ENCODE measurements at places on chromosomes 4 and X.

DNA sequence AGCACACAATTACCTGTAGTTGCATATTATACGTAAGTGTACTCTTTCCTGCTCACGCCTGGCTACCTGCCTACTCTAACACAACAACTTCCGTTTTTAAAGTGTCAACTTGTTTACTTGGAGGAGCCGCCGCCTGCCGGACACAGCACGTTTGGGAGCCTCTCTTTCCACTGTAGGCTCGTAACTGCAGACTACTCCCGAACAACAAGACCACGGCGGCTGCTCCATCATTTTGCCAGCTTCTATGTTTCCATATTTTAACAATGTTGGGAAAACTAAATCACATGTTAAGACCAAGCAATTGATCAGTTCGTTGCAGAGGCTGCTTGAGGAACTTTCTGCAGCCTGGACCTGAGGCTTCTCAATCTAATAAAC is 841 bp downstream of the MTNR1A start:
- H3K27ac ChIP-seq, result no peak overlapping the region
- DNase-seq, result no peak
- no peak overlapping the region for H3K4me3 ChIP-seq
- H3K27me3 ChIP-seq, result peaks cover 17% of the 10 kb centered on the region
- no peaks in the 10 kb centered on the region for H3K36me3 ChIP-seq

DNA sequence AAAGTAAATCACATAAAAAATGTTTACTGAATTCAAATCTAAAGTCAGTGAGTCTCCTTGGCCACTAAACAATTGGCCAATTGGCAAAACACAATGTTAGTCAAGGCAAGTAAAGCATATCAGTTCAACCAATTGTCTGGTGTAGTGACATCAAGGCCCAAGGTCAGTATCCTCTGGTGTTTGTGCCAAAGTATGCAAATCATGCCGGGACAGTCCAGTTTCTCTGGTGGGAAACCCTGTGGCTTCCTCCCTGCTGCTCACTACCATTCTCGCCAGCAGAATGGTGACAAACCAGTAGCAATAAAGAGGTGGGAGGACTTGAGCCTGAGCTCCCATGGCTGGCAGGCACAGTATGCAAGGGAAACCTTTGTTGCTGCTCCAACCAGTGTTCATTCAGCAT is 314.9 kb upstream of the FGF13 start:
- no peak overlapping the region for H3K4me3 ChIP-seq
- H3K27me3 ChIP-seq, result no peaks in the 10 kb centered on the region
- H3K4me1 ChIP-seq, result no peaks in the 10 kb centered on the region
- no peak for DNase-seq
- H3K27ac ChIP-seq, result no peak overlapping the region

DNA sequence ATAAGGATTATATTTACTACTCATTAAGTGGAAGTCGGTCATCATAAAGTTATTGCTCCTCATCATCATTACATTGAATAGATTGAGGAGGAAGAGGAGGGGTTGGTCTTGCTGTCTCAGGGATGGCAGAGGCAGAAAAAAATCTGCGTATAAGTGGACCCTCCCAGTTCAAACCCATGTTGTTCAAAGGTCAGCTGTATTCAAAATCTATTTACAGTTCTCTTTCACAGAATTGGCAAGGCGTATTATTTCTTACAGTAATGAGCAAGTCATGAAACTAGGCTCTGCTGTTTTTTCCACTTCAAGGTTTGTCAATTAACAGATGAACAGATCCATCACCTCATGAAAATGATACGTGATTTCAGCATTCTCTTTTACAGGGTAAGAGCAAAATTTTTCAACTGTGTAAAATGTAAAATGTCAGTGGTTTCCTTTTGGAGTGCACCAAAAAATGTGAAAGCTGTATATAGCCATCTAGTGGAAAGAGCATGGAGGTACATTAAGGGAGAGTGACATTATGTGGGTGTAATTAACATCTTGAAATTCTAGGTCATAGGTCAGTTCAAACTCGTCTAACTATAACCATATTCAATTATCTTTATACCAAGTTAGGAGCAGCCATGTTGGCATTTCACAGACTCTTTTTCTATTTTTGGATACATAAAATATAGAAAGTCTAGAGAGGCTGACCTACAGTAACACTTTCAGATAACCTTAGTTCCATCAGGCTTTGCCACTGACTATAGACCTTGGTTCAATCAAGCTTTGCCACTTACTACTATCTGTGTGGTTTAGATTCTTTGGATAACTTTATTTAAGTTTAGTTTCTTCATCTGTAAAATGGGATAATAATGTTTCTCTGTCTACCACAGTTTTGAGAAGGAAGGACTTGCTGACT is 30.1 kb downstream of the NEIL3 start:
- H3K36me3 ChIP-seq, result peaks cover 62% of the 10 kb centered on the region
- H3K4me3 ChIP-seq, result no peak overlapping the region
- H3K27me3 ChIP-seq, result no peaks in the 10 kb centered on the region
- H3K27ac ChIP-seq, result peak overlapping the region; percentile 80

GRCh38 chrX:133911825-133912495 is 73.4 kb downstream of the GPC3 start:
- no peaks in the 10 kb centered on the region for H3K27me3 ChIP-seq
- H3K4me1 ChIP-seq, result no peaks in the 10 kb centered on the region
- no peaks in the 10 kb centered on the region for H3K36me3 ChIP-seq
- no peak overlapping the region for H3K4me3 ChIP-seq
- no peak for DNase-seq

- no peaks in the 10 kb centered on the region for H3K36me3 ChIP-seq
- H3K4me1 ChIP-seq, result no peaks in the 10 kb centered on the region
- H3K27me3 ChIP-seq, result no peaks in the 10 kb centered on the region
- no peak overlapping the region for H3K27ac ChIP-seq
- no peak for DNase-seq
These were observed 121.5 kb downstream of the REELD1 start for GRCh38 chr4:146335763-146336409.

GRCh38 chr4:176492646-176493302 is 173.0 kb downstream of the SPCS3 start:
- H3K4me3 ChIP-seq, result peak overlapping the region; percentile 22
- DNase-seq, result no peak
- no peaks in the 10 kb centered on the region for H3K36me3 ChIP-seq
- H3K27me3 ChIP-seq, result no peaks in the 10 kb centered on the region

GRCh38 chr4:172287117-172287516 is 473.9 kb downstream of the GALNTL6 start:
- H3K27me3 ChIP-seq, result no peaks in the 10 kb centered on the region
- no peak for DNase-seq
- H3K36me3 ChIP-seq, result no peaks in the 10 kb centered on the region
- H3K4me3 ChIP-seq, result no peak overlapping the region
- H3K27ac ChIP-seq, result no peak overlapping the region

GRCh38 chrX:123489011-123489410 is 243.8 kb downstream of the THOC2 start:
- H3K4me1 ChIP-seq, result no peaks in the 10 kb centered on the region
- H3K36me3 ChIP-seq, result no peaks in the 10 kb centered on the region
- no peak overlapping the region for H3K4me3 ChIP-seq

GRCh38 chrX:66176134-66176533 is 12.1 kb downstream of the HEPH start:
- H3K27ac ChIP-seq, result no peak overlapping the region
- H3K4me3 ChIP-seq, result no peak overlapping the region
- no peaks in the 10 kb centered on the region for H3K4me1 ChIP-seq
- no peaks in the 10 kb centered on the region for H3K36me3 ChIP-seq

GRCh38 chrX:18252644-18253359 is 32.1 kb upstream of the BEND2 start:
- no peak for DNase-seq
- H3K27ac ChIP-seq, result no peak overlapping the region
- H3K36me3 ChIP-seq, result peaks cover 3% of the 10 kb centered on the region
- H3K4me3 ChIP-seq, result no peak overlapping the region
- H3K4me1 ChIP-seq, result no peaks in the 10 kb centered on the region

DNA sequence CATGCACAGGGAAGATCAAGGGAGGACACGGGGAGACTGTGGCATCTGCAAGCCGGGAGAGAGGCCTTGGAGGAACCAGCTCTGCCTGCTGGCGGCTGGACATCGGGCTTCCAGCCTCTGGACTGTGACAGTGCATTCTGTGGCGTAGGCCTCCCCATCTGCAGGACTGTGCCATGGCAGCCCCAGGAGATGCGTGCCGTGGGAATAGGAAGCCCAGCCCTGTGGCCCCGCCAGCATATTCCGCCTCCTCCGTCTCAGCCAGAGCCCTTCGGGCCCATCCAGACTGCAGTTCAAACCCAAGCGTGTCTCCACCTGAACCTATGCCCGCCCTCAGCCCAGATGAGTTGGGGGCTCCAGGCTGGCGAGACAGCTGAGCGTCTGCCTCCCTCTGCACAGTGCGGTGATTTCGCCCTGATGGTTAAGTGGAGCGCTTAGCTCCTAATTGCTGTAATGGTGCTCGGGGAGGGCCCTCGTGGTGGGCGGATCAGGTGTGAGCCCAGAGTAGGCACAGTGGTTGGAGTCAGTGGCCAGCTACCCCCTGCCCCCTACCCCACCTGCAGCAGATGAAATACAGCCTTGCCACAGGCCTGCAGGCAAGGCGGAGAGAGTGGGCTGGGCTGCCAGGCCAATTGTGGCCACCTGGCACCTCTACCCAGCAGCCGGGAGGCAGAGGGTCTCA is 133.9 kb downstream of the HMX1 start:
- H3K4me3 ChIP-seq, result no peak overlapping the region
- no peaks in the 10 kb centered on the region for H3K36me3 ChIP-seq
- H3K27me3 ChIP-seq, result no peaks in the 10 kb centered on the region
- no peaks in the 10 kb centered on the region for H3K4me1 ChIP-seq
- DNase-seq, result no peak

GRCh38 chr4:124861761-124862160 is 149.2 kb upstream of the ANKRD50 start:
- H3K36me3 ChIP-seq, result no peaks in the 10 kb centered on the region
- H3K27ac ChIP-seq, result no peak overlapping the region
- no peak for DNase-seq
- H3K27me3 ChIP-seq, result no peaks in the 10 kb centered on the region

- H3K4me1 ChIP-seq, result no peaks in the 10 kb centered on the region
- peaks cover 7% of the 10 kb centered on the region for H3K27me3 ChIP-seq
- H3K36me3 ChIP-seq, result no peaks in the 10 kb centered on the region
- H3K4me3 ChIP-seq, result no peak overlapping the region
These were observed 21.3 kb downstream of the ABCG2 start for GRCh38 chr4:88137112-88137511.

DNA sequence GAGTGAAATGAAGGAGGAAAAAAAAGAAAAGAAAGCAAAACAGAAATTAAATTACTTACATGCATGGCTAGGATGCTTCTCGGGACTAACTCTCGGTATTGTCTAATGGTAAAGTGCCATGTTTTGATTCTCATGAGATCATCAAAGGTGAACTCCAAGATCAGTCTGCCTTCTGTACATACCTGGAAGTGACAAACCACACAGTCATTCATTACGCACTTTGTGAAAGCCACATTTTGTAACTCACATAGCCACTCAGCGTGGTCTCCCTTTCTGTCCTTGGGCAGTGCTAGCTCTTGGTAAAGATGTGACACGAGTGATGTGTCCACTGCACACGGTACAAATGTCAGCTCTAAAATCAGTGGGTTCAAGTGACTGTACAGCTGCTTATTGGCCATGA is 309.8 kb downstream of the LDB2 start:
- DNase-seq, result no peak
- H3K27ac ChIP-seq, result no peak overlapping the region
- no peaks in the 10 kb centered on the region for H3K36me3 ChIP-seq
- H3K4me1 ChIP-seq, result no peaks in the 10 kb centered on the region
- H3K27me3 ChIP-seq, result no peaks in the 10 kb centered on the region
- H3K4me3 ChIP-seq, result no peak overlapping the region

DNA sequence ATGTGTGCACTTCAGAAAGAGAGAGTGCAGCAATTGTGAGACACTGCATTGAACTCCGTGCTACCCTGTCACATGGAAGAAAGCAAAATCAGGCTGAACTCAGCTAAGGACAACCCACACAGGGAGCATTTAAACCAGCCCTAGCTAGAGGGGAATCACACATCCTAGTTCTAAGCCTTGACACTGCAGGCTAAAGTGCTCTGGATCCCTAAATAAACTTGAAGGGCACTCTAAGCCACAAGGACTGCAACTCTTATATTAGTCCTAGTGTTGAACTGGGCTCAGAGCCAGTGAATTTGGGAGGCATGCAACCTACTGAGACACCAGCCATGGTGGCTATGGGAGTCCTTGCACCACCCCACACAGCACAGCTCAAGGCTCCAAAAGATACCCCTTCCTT is 311.9 kb downstream of the OPHN1 start:
- DNase-seq, result no peak
- H3K4me1 ChIP-seq, result no peaks in the 10 kb centered on the region
- H3K27ac ChIP-seq, result no peak overlapping the region
- H3K4me3 ChIP-seq, result no peak overlapping the region
- no peaks in the 10 kb centered on the region for H3K27me3 ChIP-seq

DNA sequence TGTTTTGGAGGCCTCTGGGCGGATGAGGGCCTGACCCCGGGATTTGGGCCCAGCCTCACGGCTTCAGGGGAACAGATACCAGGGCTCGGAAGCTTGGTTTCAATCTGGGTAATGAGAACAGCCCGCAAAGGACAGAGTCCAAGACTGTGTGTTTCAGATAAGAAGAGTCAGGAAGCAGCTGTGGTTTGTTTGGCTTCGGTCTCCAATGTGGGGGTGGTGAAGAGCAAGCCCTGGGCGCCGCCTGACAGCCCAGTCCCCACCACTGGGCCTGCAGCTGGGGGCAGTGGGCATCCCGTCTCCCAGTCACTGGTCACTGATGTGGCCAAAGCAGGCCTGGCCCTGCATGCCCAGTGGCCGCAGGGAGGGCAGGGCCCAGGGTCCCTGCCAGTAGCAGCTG is 9.1 kb downstream of the WFS1 start:
- H3K27me3 ChIP-seq, result peaks cover 3% of the 10 kb centered on the region
- no peaks in the 10 kb centered on the region for H3K36me3 ChIP-seq
- peaks cover 7% of the 10 kb centered on the region for H3K4me1 ChIP-seq
- H3K4me3 ChIP-seq, result no peak overlapping the region
- no peak for DNase-seq

DNA sequence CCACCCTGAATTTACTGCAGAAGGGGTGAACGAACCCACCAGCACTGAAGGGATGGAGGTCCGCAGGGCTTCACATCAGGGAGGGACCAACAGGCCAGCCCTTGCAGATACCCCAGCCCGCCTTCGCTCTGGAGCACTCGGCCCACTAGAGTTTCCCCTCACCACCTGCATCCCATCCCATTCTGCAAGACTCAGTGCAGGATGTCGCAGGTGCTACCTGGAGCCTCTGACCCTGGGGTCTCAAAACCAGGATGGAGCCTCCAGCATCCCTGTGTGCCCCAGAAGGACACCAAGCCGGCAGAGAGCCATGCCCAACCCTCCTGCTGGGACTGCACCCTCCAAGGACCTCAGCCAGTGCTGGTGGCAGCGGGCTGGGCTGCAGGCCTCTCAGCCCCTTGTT is 57.6 kb upstream of the ADRA2C start:
- no peak overlapping the region for H3K4me3 ChIP-seq
- peaks cover 2% of the 10 kb centered on the region for H3K27me3 ChIP-seq
- H3K4me1 ChIP-seq, result no peaks in the 10 kb centered on the region
- no peak overlapping the region for H3K27ac ChIP-seq
- no peak for DNase-seq

DNA sequence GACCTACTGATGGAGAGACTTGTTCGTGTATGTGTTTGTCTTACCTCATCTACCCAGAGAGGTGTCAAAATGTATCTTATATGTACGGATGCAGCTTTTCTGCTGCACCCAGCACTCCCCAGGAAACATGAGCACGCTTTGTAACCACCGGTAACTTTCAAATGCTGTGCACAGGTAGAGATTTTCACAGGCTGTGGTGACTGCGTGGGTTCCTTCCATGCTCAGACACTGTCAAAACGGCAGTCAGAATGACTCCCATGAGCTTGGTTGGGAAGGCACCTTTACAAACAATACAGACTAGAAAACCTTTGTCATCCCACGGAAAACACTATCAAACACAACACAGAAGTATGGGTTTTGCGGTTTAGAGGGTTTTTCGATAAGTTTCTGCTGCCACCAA is 28.2 kb downstream of the F11 start:
- peaks cover 3% of the 10 kb centered on the region for H3K4me1 ChIP-seq
- H3K27ac ChIP-seq, result no peak overlapping the region
- DNase-seq, result no peak
